Stimulated activated CD4-positive, alpha-beta T cell treated with anti-CD3 and anti-CD28 coated beads, Interleukin-1b, Interleukin-23, amount 100 ng/mL, for 1 hour (primary cell): ENCODE measurements at places on chromosomes 6 and 20.

GRCh38 chr6:1605004-1605892, 4.5 kb upstream of the FOXC1 start:
- no peak for DNase-seq

DNA sequence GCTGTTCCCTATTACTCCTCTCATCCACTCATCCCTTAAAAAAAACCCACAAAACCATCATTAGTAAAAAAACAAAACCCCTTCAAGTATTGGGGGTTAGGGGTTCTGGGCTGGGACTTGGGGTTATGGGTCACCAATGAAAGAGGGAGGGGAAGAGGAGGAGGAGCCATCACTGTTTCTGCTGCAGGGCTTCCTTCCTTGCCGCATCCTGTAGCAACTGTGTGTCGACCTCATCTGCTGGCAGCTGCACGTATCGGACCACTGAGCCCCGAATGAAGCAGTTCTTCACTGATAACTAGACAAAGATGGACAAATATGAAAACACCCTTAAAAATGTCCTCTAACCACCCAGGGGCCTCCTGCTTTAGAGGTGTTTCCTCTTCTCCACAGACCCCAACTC, 2.0 kb upstream of the VARS1 start:
- DNase-seq = no peak

GRCh38 chr20:58160451-58161061, 67.9 kb downstream of the ANKRD60 start:
- no peak for DNase-seq

DNA sequence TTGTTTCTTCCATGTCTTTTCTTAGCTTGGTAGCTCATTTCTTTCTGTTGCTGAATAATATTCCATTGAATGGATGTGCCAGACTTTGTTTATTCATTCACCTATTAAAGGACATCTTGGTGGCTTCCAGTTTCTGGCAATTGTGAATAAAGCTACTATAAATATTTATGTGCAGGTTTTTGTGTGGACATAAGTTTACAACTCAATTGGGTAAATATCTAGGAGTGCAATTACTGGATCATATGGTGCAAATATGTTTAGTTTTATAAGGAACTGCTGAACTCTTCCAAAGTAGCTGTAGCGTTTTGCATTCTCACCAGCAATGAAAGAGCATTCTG, 16.8 kb upstream of the SDCBP2 start:
- no peak for DNase-seq

GRCh38 chr6:157019733-157020132, 242.6 kb downstream of the ARID1B start:
- DNase-seq = no peak
